Activated CD4-positive, alpha-beta memory T cell treated with anti-CD3 and anti-CD28 coated beads, Interleukin-2, amount 10 ng/mL, durations not matched to agents 7 days and 5 days (primary cell): ENCODE measurements at places on chromosomes 6 and 20.

GRCh38 chr6:11791354-11792107 lies 12.9 kb upstream of the ADTRP start:
- no peak for DNase-seq

DNA sequence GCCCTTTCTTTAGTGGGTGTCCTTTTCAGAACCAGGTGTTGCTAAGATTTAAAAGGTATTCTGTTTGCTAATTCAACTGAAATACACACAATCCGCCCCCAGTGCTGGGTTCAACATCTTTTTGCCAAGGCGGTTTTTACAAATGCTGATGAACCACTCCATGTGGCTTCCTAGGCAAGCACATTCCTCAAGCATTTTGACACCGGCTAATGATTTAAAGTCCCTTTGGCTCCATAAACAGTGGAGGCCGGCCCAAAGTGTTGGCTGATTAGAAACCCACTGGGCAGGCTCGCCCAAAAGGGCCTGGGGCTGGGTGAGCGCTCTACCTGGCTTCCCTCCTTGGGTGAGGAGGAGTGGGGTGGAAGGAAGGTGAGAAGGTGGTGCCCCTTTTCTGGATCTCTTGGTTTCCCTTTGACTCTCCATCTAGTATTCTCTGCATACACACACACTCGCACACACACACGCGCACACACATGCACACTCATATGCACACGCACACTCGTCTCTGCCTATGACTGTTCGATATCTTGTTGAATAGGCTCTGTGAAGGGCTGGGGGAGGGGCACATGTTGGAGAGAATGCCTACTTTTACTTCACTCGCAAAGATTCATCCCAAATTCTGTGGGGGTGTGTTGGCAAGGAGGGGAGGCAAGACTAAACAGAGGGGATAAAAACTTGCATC lies 66.7 kb upstream of the ARMC2 start:
- DNase-seq: no peak

DNA sequence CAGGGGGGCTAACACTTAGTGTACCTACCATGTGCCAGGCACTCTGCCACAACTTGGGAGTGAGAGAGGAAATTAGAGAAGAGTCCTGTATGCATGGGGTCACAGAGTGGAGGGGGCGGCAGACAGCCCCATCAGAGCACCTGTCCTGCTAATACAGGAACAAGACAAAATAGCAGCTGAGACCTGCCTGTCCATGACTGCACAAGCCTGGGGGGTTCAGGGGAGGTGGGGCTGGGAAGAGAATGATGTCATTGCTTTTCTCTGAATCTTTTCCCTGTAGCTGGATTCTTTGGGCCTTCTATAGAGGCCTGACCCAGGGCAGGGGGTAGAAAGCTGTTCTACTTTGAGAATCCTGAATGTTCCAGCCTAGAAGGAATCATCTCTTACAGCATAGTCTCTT lies 37.4 kb downstream of the FOXP4 start:
- no peak for DNase-seq

- no peak for DNase-seq
Observed at GRCh38 chr6:15793288-15793687, 130.5 kb upstream of the DTNBP1 start.

GRCh38 chr6:89289710-89290109 lies 25.4 kb downstream of the GABRR2 start:
- no peak for DNase-seq

DNA sequence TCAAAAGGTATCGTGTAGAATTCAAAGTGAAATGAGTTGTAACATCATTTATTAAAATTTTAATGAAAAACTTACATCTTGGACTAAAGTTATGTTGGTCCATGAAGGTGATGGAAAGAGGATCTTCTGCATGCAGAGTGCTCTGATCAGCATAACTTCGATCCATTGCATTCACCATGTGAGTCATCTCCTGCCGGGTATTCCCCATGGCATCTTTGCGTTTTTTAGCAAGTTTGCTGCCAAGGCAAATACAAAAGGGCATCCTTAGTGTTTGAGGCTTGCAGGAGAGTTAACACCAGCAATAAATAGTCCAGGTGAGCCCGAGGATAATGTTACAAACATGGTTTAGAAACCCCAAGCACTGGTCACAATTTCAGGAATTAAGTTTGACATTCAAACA lies 104.2 kb upstream of the THEMIS start:
- no peak for DNase-seq

DNA sequence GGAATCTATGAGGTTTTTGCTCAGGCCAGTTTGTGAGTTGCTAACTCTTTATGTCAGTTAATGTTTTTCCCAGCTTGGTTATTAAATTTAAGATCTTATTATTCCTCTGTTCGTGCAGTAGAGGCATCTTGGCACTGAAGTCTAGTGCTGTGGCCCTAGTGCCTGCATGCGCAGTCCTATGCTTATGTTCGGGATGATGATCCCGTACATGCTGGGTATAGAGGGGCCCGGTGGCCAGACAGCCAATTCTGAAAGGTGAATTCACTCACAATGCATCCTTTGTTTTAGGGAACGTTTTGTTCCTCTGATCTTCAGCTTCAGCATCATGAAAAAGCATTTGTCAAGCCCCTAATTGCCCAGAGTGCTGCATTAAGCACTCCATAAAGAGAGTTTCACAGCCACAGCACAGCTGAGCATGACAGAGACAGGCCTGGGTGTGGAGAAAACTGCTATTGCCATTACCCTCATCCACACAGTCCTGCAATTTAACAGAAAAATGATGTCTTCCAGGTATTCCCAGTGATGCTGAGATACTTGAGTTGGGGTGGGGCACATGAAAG lies 39.8 kb upstream of the BACH2 start:
- no peak for DNase-seq

DNA sequence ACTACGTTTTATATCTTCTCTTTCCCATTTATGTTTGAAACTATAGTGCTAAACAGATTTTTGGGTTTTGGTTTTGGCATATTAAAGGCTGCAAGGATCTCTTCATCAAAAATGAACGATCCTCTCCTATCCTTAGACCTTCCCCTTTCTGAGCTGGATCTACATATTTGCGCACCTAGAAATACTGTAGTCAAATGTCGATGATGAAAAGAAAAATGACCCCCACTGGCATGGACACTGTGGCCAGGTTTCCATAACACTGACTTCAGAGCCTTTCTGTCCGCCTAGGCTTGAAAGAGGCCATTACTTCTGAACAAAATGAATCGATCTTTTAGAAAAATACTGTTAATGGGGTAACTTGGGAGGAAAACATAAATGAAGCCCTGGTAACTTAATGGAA lies 5.8 kb downstream of the FLRT3 start:
- no peak for DNase-seq

GRCh38 chr20:41369673-41370072 lies 3.1 kb upstream of the EMILIN3 start:
- DNase-seq: no peak

- no peak for DNase-seq
Observed at GRCh38 chr6:8731874-8732273, 296.5 kb upstream of the SLC35B3 start.

GRCh38 chr6:78577585-78577984 lies 289.8 kb upstream of the IRAK1BP1 start:
- DNase-seq: no peak

DNA sequence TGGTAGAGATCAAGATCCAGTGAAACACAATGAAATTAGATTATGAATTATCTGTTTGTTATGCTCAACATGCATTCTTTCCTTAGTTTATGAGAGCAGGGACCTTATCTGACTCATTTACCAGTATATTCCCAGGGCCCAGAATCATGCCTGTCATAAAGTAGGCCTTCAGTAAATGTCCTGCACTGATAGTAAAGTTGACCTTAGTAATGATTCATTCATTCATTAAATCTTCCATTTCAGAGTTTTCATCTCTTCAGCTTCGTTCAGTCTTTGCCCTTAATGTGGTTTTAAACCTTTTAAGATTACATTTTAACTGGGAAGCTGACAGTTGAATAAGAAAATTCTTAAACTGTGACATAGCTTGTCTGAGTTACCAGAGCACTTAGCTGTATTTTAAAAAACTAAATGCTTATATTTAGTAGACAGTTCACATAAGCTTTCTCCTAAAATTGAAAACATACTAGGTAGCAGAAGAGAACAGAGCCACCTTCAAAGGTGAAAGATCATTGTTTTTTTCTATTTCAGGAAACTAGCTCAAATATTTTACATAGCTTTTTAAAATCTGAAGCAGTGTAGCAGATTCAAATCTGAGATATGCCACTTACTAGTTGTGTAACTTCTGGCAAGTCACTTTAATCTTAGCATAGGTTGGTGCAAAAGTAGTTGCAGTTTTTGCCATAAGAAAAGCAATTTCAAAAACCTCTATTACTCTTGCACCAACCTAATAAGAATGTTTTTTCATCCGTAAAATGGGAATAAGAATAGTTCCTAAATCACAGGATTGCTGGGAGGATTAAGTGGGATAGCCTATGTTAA lies 41.4 kb downstream of the MCM8 start:
- DNase-seq: no peak

DNA sequence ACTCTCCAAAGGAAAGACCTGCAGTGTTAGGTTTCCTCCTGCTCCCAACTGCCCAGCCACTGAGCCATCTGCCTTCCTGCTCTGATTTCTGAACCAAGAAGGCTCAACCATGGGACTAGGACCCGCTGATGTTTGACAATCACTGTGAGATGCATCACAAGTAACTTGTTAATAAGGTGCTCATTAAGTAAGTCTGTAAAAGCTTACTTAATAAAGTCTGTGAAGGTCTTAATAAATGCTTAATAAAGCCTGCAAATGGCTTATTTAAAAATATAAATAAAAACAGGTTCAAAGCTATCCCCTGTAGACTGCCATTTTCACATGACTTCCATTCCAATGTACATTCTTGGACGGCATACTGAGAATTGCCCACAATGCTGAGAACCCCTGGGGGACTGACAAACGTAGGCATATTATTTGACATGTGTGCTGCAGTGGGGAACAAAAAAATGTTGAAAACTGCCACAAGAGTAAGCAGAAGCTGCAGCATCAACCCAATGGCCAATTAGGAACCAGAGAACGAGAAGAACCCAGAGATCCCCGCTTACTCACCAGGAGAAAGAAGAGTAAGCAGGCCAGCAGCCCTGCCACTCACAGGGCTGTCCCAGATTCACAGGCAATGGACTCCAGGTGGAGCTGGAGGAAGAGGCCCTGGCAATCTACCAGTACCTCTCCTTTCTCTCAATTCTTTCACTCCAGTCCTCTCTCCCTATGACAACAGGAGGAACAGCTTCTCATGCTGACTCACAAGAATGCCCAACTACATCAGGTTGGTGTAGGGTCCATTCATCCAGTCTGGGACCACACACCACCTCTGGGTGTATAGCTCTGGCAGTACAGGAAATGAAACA lies 19.5 kb downstream of the KIF13A start:
- no peak for DNase-seq

DNA sequence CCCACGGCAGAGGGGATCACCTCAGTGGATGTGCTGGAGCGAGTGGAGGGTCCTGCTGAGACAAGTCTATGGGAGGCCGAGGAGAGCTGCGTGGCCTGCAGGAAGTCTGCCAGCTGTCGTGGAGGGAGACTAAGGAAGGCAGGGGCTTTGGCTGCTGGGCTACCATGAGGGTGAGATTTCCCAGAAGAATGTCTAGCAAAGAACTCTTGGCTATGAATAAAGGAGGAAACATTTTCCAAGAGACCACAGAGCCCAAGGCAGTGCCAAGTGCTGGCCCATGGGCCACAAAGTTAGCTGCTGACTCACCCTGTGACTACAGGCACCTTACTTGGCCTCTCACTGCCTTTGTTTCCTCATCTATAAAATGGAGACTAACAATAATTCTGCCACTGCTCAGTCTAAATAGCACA lies 73.4 kb downstream of the PRDM1 start:
- DNase-seq: no peak

DNA sequence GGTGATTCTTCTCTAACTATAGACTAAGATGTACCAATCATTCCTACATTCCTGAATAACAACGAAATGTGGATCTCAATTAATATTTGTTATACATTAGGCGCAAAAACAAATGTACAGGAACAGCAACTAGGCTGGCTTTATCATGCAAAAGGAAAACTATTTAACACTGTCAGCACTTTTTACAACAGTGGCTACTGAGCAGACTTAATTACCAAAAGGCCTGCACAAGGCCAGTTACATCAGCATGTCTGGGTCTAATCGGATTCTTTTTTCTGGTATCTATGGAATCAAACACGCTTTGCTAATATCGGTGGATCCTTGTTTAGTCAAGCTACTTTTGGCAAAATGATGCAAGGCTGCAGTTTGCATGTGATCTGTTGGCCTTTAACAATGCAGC lies 176.5 kb downstream of the UBE3D start:
- DNase-seq: no peak

- no peak for DNase-seq
Observed at GRCh38 chr6:80357674-80358073, 251.2 kb downstream of the BCKDHB start.

DNA sequence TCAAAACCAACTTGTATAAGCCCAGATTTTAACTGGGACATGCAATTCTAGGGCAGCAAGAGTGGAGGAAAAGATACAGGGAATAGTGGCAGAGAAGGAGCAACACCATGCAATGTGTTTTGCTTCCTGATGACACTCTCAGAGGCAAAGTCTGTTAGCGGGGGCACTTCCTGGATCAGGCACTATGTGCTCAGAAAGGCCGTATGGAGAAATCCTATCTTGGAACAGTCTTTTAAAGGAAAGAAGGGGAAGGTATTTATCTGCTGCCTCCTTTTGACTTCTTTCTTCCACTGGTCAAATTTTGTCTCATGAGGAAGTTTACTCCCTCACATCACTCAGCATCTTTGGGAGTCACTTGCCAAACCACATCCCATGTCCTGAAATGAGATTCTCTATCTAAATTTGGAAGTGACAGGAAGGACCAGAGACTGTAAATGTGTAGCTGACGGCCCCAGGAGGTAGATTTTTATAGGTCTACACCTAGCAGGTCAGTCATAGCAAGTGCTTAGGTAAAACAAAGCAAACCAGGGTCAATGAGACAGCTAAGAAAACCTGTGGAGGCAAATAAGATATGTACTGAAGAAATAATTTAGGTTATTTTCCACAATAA lies 91.7 kb upstream of the ELOVL5 start:
- no peak for DNase-seq

- no peak for DNase-seq
Observed at GRCh38 chr6:113004470-113005270, 657.5 kb downstream of the RFPL4B start.

- peak; percentile 57 for DNase-seq
Observed at GRCh38 chr6:43391440-43392031, 22.1 kb upstream of the ZNF318 start.

- DNase-seq: no peak
Observed at GRCh38 chr20:53210931-53211330, 238.8 kb downstream of the TSHZ2 start.

GRCh38 chr6:110629153-110629552 lies 152.7 kb upstream of the SLC22A16 start:
- DNase-seq: no peak

DNA sequence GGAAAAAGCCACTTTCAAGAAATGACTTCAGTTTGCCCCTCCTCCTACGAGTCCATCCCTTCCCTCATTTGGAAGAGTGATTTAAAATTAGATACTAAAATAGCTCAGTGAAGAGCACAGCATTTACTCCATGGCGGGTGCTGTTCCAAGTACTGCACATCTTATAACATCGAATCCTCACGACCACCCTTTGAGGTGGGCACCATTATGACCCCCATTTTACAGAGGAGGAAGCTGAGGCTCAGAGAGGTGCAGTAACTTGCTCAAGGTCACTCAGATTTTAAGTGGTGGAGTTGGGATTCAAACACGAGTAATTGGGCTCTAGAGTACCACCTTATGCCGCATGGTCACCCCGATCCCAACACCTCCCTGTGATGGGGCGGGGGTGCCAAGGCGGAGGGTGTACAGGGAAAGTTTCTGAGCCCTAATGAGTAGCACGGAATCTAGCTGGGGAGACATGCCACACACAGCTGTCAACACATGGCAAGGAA lies 25.5 kb downstream of the TTBK1 start:
- DNase-seq: no peak
